Fibroblast of mammary gland (primary cell): ENCODE measurements at places on chromosomes 7 and 10.
A peak's percentile ranks its signal among the peaks of the same experiment; 100 is the strongest.

DNA sequence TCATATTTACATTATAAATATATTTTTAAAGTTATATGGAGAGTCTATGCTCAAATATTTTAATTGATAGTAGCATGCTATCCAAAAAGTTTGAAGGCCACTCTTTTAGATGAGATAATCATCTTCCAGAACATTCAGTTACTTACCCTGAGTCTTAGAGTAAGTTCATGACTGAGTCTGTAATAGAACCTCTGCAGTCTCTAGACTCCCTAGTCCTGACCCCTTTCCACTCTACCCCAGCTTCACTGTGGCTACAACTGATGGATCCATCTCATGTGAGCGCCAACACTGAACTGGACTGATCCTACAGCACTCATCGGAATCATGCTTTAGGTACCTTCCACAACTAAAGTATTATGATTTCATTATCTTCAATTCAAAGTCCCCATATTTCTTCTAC is 10.1 kb downstream of the HACD1 start:
- DNase-seq = no peak

- peak; percentile 85 for DNase-seq
These were observed 14.4 kb upstream of the YWHAG start for GRCh38 chr7:76372984-76373833.

DNA sequence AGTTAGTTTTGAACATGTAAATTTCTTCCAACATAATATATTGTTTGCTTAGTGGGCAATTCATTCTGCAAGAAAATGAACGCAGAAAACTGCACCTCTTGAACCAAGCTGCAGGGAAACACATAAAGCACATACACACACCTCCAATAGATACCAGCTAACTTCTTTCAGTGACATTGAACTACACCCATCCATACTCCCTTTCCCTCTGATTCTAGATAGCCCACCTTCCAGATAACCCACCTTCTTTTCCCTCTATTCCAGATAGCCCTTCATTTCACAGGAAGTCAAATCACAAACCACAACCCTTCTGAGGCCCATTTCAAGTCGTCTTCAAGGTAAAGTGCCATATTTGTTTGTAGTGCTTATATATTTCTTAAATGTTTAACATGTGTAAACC is 28.5 kb downstream of the NRBF2 start:
- DNase-seq = no peak

GRCh38 chr10:132487241-132488135 is 50.1 kb upstream of the INPP5A start:
- no peak for DNase-seq

DNA sequence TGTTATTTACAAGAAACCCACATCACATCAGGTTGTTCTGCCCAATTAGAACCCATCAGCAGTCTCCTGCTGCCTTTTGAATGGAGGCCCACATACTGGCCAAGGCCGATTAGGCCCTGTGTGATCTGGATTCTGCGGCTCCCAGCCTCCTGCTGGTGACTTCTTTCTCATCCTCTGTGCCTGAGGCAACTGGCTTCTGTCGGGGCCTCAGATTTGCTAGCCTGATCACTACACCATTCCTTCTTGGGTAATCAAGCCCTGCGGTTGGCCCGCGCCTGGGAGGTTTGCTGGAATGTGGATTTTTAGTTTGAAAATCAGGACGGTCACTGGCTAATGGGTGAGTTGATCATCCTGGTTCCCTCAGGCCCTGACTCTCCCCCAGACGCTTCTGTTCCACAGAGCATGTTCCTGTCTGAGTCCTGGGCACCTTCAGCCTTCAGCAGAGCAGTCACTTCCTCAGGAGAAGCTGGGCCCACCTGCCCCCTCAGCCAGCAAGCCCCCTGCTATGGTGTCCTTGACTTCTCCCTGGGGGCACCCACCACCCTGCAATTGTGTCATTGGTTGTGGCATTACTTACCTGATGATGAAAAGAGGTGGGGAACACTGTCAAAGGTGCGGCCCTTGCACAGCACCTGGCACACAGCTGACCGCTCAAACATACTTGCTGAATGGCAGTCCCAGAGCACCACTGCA is 207.6 kb downstream of the PHTF2 start:
- no peak for DNase-seq

GRCh38 chr10:107440741-107441140 is 276.2 kb upstream of the SORCS1 start:
- no peak for DNase-seq

DNA sequence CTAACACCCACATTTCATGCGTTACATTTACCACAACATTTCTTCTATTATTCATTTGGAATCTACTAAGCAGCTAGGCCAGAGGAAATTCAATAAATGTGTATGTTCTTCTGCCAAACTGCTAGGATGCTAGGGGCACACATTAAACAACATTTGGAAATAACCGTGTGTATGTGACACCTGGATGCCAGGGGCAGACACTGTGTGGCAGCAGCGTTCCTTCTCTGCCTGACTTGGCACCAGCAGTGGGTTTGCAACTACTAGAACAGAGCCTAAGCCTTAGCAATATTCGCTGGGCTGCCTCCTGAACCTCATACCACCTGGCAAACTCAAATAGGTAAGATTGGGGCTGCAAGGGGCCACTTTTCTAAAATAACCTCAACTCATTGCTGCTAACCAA is 182.1 kb downstream of the CHCHD3 start:
- DNase-seq = no peak
